Inflammatory macrophage treated with lipopolysaccharide for 1 hour (primary cell): ENCODE measurements at places on chromosomes 6 and 20.

GRCh38 chr6:18684343-18684742 lies 297.2 kb downstream of the RNF144B start:
- no peak for DNase-seq

- DNase-seq: no peak
Measured at GRCh38 chr20:62776692-62777527, 19.4 kb upstream of the MRGBP start.

DNA sequence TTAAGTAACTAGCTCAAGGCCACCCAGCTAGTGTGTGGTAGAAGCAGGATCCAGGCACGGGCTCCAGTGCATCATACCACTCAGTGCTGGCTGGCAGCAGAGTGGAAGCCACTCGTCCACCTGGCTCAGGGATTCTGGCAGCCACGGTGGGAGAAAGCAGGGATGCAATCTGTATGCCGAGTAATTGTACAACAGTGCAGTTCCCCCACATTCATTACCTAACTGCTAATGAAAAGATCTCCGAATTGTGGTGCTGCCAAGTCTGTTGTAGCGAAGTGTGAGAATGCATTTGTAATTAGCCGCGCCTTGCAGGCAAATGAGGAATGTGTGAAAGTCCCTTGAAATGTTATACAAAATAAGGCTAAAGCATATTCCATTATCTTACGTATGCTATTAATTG lies 29.0 kb downstream of the KCNG1 start:
- DNase-seq: no peak

- no peak for DNase-seq
Measured at GRCh38 chr20:15047042-15047441, 709.6 kb upstream of the FLRT3 start.

- no peak for DNase-seq
Measured at GRCh38 chr20:48814633-48815032, 13.2 kb downstream of the PREX1 start.

- peak; percentile 46 for DNase-seq
Measured at GRCh38 chr6:166950443-166950821, 5.9 kb downstream of the RNASET2 start.

- DNase-seq: peak; percentile 34
Measured at GRCh38 chr6:135179920-135180541, 1.1 kb upstream of the MYB start.

GRCh38 chr20:37833221-37833896 lies 69.6 kb upstream of the VSTM2L start:
- DNase-seq: no peak

- DNase-seq: no peak
Measured at GRCh38 chr20:19654921-19655320, 103.1 kb upstream of the RIN2 start.

GRCh38 chr20:62785393-62785792 lies 10.9 kb upstream of the MRGBP start:
- DNase-seq: no peak

DNA sequence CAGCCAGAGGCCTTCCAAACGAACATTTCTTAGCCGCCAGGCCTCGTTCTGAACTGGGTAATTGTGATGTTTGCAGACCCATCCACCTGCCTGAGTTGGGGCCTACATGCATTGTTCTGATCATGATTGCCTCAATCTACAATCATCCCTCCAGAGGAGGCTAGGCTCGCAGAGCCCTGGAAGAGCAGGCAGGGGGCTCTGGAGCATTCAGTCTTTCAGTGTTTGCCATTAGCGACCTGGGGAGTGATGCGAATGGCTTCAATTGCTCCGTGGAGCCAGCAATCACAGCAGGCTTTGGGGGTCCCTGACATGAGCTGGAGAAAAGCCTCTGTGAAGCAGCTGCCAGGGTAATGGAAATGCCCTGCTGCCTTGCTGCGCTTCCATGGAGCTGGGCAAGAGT lies 22.0 kb downstream of the SNAP25 start:
- no peak for DNase-seq

DNA sequence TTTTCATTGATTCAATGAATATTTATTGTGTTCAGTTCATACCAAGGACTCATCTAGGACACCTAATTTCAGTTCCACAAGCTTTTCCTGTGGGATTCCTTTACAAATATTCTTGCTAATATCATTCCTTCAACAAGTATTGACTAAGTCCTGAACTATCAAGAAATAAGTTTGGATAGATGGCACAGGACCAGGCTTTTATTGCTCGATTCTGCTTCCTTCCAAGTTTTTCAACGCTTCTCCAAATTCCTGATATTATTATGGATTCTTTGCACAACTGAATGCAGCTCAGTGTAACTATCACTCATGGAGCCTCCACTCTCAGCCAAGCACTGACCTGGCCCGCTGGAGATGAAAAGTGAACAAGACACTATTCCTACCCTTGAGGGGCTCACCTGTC lies 32.7 kb upstream of the COL21A1 start:
- no peak for DNase-seq

DNA sequence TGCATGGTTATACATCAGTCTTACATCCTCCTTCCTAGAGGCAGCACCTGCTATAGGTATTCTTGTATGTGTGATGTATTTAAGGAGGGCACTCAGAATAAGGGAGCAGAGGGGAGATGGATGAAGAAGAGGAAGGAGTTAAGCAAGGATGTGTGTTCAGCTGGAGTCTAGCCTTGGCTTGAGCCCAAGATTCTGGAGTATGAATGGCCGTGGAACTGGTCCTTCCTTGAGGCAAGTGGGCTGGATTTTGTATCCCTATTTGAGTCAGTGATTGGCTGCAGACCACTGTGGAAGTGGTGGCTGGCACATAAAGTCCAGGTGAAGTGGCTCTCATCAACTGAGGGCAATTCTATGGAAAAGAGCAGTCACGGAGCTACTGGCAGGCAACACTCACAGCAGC lies 112.0 kb upstream of the RNF24 start:
- no peak for DNase-seq

- DNase-seq: no peak
Measured at GRCh38 chr6:134031696-134032255, 20.6 kb downstream of the SLC2A12 start.

- DNase-seq: no peak
Measured at GRCh38 chr6:1612974-1613306, 3.2 kb downstream of the FOXC1 start.

DNA sequence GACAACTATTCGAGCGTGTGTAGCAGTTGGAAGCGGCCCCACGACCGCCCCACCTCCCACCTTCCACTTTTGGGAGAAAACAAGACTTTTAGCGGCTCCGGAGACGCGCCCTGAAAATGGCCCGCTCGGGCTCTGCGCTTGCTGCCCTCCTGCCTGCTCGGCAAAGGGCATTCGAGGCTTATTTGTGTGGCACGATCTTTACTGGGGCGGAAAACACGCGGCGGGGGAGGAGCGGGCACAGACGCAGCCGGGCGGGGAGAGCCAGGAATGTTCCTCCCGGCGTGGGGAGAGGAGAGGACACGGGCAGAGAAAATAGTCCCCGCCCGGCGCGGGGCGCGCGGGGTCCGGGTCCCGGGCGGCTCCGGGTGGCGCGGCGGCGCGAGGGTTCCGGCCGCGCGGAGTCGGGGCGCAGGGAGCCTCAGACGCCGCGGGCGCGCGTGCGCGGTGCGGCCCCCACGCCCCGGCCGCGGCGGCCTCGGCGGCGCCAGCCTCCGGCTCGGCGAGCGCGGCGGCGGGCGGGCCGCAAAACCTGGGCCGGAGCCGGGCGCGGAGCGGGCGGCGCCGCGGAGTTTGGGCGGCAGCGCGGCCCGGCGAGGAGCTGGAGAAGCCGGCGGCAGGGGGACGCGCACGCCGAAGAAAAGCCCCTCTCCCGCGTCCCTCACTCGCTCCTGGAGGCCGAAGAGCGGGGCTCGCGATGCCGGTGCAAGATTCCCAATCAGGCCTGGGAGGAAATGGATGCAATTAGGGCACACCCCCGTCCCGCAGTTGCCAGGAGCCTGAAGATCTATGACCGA lies 90.0 kb upstream of the ARID1B start:
- DNase-seq: peak; percentile 67

DNA sequence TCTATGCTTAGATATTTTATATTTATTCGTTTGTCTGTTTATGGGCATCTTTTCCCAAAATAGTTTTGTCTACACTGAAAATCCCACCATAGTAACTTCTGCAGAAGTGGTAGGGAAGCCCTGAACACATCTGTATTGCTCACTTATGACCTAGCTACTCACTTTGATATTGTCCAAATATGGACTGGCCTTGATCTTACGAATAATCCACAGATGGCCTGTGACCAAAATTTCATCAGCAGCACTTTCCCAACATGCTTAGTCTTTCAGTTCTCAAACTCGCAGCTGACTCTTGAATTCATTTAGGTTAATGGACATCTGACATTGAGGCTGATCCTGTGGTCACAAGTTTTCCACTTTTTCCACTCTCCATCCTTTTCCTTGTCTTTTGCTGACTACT lies 80.8 kb upstream of the BEND3 start:
- DNase-seq: no peak

DNA sequence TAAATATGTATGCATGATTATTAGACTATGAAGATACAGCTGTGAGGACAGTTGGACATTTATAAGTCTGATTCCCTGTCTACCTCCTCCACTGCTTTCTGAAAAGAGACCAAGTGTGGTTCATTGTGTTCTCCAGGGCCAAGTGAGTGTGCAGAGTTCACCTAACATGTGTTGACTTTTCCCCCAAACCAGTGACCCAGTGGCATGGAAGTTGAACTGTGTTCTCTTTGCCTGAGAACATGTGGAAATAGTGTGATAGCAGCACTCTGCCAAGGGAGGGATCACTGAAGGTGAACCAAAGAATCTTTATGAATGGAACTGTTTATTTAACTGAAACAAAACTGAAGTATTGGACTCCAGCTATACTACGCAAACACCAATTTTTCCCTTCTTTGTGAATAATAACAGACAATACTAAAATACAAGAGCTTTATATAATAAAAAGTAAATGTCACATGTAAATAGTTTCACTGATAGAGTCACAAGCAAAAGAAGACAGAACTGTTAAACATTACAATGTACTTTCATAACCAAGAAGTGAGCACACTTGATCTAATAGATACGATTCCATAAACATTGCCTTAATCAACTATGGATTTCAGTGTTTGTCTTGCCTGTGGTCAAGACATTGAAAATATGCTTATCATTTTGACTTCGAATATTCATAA lies 200.3 kb upstream of the FUT9 start:
- DNase-seq: no peak

GRCh38 chr20:1637755-1638154 lies 17.9 kb upstream of the SIRPB1 start:
- no peak for DNase-seq

- no peak for DNase-seq
Measured at GRCh38 chr6:143647732-143648131, 30.0 kb upstream of the PHACTR2 start.

GRCh38 chr20:54148947-54149764 lies 24.6 kb downstream of the CYP24A1 start:
- DNase-seq: no peak

GRCh38 chr20:52168116-52168515 lies 23.5 kb downstream of the ZFP64 start:
- no peak for DNase-seq

GRCh38 chr6:151440930-151441329 lies 11.0 kb downstream of the RMND1 start:
- DNase-seq: peak; percentile 46

GRCh38 chr6:139640448-139640847 lies 266.0 kb upstream of the CITED2 start:
- no peak for DNase-seq

DNA sequence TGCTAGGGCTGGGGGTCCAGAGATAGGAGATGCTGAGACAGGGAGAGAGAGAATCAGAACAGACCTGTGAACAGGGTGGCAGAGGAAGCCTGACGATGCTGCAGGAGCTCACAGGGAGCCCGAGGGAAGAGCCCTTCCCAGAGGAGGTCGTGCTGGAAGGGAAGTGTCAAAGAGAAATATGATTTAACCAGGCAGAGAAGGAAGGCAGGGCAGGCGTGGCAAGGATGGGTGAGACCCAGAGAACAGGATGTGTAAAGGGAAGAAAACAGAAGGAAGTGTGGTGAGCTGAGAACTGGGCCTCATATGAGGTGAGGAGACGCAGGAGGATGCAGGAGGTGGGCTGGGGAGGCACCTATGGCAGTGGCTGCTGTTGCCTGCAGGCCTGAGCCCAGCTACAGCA lies 105.6 kb downstream of the ZDHHC14 start:
- DNase-seq: no peak

DNA sequence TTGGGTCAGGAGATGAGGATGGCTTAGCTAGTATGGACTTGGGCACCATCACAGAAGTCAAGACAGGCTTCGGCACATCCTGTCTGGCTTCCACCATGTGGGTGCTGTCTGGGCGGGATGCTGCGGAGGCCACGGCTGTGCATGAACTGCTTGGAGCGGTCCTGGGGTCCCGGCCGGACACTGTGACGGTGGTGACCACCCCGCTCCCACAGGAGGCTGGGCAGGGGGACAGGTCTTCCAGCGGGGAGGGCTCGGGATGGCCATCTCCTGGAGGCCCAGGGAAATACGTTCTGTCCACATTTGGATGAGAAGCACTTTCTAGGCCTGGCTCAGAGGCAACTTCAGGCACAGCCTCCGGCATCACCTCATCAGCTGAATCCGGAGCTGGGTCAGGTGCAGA lies 32.1 kb upstream of the TCFL5 start:
- DNase-seq: no peak

DNA sequence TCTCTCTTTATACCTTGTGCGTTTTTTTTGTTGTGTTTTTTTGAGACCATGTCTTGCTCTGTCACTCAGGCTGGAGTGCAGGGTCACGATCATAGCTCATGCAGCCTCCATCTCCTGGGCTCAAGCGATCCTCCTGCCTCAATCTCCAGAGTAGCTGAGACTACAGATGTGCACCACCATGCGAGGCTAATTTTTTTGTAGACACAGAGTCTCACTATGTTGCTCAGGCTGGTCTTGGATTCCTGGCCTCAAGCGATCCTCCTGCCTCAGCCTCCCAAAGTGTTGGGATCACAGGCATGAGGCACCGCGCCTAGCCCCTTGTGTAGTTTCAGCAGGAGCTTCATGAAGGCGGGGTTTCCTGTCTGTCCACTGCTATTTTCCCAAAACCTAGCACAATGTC lies 27.3 kb downstream of the PDRG1 start:
- no peak for DNase-seq

- no peak for DNase-seq
Measured at GRCh38 chr6:159541296-159541695, 151.7 kb downstream of the SOD2 start.

DNA sequence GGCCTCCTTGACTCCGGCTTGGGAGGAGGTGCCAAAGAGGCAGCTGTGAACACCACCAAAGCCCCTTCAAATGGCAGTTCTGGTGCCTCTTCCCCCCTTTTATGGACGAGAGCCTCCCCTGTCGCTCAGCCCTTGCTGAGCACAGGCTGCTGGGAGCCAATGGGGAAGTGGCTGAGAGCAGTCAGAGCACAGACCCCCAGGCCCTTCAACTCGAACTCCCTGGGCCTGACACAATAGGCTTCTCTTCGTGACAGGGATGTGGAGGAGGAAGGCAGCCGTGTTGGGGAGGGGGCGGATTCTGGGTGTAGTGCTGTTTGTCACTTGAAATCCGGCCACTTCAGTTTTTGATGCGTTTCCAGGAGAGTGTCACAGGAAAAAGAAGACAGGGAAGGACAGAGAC lies at the start of gene PDYN:
TSS of gene PDYN (minus strand) at position 73 of the 400 bp plus-strand sequence. CDS start 10,974 bp downstream, outside the sequence.
- DNase-seq: no peak

GRCh38 chr20:13493143-13493542 lies 145.6 kb downstream of the TASP1 start:
- DNase-seq: no peak
